ENCODE measurements at places on chromosomes 5 and 9.

GRCh38 chr9:128753627-128754026, 18.1 kb downstream of the ZER1 start:
- DNase-seq, result no peak

GRCh38 chr9:133635098-133635497, 1.1 kb upstream of the DBH start:
- no peak for DNase-seq

DNA sequence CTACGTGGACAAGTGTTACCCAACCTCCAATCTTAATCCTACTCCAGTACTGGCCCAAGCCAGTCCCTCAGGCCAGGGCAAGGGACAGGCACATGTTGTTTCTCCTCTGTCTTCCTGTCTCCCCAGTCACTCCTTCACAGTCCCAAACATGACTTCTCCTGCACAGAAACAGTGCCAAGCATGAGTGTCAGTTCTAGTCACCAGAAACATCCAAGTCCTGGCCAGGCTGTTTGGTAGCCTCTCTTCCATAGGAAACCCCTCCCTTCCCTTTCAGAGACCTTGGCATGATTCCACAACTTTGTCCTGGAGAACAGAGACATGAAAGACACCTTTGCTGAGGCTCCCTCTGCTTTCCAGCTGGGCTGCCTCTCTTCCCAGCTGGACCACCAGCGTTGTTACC, 56.2 kb upstream of the SLC2A8 start:
- DNase-seq, result no peak

DNA sequence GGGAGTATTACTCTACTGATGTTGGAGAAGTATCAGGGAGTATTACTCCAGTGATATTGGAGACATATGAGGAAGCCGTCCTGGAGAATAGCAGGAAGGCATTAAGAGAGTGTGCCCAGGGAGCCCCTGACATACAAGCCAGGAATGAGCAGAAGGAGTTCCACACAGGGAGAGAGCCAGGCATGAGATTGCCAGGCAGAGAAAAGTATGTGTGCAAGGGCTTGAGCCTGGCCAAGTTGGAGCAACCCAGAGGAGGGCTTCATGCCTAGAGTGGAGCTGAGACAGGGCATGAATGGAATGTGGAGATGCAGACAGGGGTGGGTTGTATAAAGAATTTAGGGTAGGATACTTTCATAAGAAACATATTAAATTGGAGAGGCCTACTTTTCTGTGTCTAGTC, 213.8 kb downstream of the ADCY2 start:
- no peak for DNase-seq

GRCh38 chr9:110141227-110141793, 66.6 kb downstream of the C9orf152 start:
- DNase-seq, result no peak

GRCh38 chr9:28410411-28410810, 837.1 kb upstream of the C9orf72 start:
- no peak for DNase-seq

DNA sequence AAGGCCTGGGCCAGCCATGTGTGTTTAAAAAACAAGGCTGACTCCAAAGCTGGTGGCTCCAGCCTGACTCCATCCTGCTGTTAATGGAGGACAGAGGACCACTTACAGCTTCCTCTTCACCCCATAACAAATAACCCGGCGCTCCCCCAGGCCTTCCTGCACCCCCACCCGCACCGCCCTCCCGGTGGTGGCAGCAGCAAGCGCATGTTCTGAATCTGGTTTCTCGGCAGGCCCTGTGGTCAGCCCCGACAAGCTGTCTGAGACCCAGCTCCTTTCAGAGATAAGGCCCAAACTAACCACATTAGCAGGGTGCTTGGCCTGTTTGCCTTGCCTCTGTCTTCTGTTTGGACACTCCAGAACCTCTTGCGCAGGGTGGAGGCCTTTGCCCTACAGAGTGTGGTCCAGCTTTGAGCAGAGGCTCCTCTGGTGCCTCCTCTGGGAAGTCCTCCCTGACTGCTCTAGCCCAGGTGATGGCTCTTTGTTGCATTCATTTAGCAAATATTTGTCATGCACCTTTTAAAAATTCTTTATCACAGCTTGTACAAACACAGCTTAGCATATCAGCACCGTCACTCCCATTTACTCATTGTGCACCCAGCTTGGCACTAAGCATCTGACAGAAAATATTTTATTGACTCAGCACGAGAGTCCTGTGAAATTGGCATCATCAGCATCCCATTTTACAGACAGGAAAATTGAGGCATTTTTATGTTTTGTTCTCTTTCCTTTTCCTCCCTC, 78.4 kb downstream of the NDFIP1 start:
- peak; percentile 66 for DNase-seq

All from K562 (cell line).